ENCODE measurements at places on chromosomes 13 and 19.

GRCh38 chr13:35797991-35798390 is 321.5 kb upstream of the MAB21L1 start:
- no peak for DNase-seq

DNA sequence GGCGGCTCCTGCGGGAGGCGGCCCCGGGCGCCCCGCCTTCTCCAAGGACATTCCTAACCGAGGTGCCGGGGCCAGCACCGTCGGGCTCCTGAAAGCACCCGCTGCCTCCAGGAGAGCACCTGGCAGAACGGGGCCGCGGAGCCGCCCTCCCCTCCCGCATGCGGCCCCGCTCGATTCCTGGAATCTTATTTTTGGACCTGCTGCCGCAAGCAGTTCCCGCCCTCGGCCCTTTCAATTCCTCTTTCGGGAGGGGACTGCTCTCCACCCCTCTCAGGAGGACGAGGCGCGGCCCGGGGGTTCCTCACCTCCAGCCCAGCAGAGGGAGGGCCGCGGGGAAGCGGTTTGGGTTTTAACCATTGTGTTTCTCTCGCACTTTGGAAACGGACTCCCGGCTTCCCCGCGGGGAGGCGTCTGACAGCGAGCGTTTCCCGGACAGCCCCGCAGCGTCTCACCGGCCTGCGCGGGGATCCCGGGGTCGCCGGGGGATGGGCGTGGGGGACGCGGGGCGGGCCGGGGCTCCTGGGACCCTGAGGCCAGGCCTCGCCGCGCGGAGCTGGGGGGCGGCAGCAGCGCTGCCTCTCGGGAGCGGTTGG is 849 bp downstream of the GAS6 start:
- no peak for DNase-seq

- DNase-seq = no peak
Measured at GRCh38 chr13:73138638-73139491, 80.1 kb downstream of the KLF5 start.

- DNase-seq = no peak
Measured at GRCh38 chr13:100350601-100351000, 238.0 kb downstream of the GGACT start.

- DNase-seq = no peak
Measured at GRCh38 chr13:52850072-52850395, 1.6 kb upstream of the PCDH8 start.

DNA sequence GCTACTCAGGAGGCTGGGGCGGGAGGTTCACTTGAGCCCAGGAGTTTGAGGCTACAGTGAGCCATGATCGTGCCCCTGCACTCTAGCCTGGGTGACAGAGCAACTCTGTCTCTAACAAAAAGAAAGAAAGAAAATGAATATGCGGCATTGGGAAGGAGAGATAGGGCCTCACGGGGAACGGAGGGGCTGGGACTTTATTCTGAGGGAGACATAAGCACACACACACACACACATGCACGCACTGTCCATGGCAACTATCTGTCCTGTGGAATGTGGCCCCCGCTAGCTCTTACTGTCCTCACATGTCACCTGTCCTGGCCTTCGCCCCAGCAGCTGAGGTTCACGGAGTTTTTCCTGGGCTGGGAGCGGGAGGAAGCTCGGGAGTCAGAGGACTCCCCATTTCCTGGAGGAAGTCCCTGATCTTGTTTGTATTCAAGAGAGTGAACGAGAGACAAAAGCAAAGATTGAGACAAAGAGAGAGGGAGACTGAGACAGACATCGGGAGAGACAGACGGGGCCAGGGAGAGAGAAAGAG is 654 bp downstream of the STAP2 start:
- no peak for DNase-seq

GRCh38 chr13:101267656-101268055 is 148.7 kb downstream of the NALCN start:
- DNase-seq = no peak

Measured in stimulated activated CD4-positive, alpha-beta T cell treated with anti-CD3 and anti-CD28 coated beads, Interleukin-1b, Interleukin-23, amount 100 ng/mL, for 1 hour (primary cell).